Gastroesophageal sphincter (tissue), 4 donors: ENCODE measurements at places on chromosomes 7 and 10. TPM values are rescaled to one million over a fixed set of nuclear protein-coding genes. Genes with fewer than 3 reads are reported as not detected.

Gene EPO
- not detected for total RNA-seq

Gene GRK5
- total RNA-seq: 61.0 TPM

Gene EGR2
- 1.2 TPM for total RNA-seq

GRCh38 chr7:107981466-107981865 is 21.5 kb downstream of the LAMB1 start:
- ATAC-seq: no peak

DNA sequence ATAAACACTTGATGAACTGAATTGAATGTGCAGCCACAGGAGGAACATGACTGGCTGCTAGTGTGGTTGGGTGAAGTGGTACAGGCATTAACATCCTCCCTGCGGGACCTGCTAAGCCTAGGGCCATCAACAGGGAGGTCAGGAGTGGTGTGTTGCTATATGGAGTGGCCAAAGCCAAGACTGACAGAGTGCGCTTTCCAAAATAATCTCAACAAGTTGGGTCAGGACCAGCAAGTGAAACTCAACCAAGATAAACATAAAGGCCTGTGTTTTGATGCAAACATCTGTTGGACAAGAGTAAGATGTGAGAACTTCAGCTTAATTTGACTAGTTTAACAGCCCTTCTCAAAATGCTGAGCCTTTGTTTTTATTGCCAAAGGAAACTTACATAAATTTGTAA is 97.7 kb downstream of the WDFY4 start:
- ATAC-seq: no peak

DNA sequence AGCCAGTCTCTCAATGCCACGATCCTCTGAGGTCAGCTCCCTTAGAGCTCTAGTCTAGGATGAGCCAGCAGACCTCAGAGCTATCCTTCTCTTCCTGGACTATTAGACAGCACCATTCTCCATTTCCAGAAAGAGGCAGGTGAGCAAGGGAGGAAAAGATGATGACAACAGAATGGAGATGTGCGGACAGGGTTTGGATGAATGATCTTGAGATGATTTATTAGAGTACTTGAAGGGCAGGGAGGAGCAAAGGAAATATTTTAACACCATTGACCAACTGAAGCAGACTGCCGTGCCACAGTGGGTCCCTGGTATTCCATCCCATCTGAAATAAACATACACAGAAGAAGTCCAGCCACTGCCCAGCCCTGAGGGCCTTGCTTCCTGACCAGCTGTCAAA is 94.3 kb downstream of the CFAP58 start:
- ATAC-seq: no peak

DNA sequence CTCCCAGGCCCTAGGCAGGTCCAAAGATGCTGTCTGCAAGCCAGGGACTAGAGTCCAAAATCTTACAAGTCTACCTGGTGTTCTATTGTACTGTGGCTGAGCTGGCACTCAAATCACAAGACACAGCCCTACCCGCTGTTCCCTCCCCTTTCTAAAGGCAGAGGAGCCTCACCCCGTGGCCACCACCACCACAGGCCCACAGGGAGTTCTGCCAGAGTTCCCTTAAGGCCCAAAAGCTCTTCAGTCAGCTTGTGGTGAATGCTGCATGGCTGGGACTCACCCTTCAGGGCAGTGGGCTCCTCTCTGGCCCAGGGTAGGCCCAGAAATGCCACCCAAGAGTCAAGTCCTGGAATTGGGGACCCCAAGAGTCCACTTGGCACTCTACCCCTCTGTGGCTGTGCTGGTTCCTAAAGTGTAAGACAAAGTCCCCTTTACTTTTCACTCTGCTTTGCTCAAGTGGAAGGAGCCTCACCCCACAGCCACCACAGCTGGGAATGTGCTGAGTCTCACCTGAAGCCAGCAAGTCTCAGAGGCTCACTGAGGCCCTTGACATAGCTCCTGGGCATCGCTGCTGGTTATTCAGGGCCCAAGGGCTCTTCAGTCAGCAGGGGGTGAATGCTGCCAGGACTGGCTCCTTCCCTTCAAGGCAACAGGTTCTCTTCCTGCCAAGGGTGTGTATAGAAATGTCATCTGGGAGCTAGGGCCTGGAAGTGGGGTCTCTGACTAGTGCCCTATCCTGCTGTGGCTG is 48.8 kb upstream of the PSAP start:
- no peak for ATAC-seq

DNA sequence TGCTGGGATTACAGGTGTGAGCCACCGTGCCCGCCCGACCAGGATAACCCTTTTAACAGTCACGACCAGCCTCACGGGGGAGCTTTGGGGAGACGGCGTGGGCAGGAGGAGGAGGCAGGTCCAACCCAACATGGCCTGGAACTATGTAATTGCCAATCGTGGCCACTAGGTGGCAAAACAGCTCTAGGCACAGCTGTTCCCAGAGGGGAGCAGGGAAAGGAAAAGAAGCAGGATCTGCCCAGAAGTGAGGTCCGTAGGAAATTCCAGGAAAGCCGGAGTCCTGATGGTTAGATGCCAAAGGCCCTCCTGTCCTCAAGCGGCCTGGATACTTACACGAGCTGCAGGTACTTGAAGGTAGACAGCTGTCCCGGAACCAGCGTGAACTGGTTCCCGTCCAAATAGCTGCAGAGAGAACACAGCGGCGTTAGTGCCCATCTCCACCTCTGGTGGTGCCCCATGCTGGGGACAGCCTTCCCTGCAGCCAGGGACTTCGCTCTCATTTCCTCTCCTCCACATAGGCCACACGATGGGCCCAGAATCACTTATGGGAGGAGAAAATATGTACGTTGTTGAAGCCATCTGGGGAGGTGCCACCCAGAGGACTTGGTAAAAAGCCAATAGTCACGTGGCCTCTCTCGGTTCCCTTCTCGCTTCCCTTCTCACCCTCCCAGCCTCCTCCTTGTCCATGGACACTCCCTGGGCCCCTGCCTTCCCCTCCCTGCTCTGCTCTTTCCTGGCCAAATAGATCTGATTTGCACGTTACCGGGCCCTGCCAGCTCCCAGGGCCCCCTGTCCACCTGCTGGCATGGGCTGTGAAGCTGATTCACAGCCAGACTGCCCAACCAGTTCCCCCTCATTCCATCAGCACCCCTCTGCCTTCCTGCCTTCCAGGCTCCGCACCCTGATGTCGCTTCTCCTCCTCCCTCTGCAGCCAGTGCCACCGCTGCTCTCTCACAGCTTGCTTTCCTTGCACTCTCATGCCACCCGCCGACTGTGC is 148.1 kb downstream of the SLIT1 start:
- peak; percentile 89 for ATAC-seq

DNA sequence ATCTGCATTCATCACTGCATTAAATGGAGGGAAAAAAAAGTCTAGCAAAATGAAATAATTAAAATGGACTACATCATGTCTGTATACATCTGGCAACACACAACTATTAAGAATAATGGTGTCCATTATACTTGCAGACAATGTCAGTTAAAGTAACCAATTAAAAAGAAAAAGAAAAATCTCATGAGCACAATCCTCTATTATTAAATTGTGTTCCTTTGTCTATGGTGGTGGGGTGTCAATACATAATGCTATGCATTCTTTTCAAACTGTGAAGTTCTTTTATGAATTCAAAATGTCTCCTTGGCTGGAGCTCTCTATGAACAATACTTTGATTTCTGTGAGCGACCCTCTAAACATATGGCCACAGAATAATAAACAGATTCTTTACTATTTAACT is 63.5 kb downstream of the NRP1 start:
- ATAC-seq: no peak

DNA sequence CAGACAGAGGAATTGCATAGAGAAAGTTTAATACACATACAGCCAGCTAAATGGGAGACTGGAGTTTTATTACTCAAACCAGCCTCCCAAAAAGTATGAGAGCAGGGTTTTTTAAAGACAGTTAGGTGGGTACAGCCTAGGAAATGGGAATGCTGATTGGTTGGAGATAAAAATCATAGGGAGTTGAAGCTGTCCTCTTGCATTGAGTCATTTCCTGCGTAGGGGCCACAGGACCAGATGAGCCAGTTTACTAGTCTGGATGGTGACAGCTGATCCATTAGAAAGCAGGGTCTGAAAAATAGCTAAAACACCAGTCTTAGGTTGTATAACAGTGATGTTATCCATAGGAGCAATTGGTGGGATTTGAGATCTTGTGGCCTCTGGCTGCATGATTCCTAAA is 76.1 kb upstream of the POM121L12 start:
- no peak for ATAC-seq

GRCh38 chr10:78471723-78472550 is 438.3 kb downstream of the RPS24 start:
- peak; percentile 31 for ATAC-seq

DNA sequence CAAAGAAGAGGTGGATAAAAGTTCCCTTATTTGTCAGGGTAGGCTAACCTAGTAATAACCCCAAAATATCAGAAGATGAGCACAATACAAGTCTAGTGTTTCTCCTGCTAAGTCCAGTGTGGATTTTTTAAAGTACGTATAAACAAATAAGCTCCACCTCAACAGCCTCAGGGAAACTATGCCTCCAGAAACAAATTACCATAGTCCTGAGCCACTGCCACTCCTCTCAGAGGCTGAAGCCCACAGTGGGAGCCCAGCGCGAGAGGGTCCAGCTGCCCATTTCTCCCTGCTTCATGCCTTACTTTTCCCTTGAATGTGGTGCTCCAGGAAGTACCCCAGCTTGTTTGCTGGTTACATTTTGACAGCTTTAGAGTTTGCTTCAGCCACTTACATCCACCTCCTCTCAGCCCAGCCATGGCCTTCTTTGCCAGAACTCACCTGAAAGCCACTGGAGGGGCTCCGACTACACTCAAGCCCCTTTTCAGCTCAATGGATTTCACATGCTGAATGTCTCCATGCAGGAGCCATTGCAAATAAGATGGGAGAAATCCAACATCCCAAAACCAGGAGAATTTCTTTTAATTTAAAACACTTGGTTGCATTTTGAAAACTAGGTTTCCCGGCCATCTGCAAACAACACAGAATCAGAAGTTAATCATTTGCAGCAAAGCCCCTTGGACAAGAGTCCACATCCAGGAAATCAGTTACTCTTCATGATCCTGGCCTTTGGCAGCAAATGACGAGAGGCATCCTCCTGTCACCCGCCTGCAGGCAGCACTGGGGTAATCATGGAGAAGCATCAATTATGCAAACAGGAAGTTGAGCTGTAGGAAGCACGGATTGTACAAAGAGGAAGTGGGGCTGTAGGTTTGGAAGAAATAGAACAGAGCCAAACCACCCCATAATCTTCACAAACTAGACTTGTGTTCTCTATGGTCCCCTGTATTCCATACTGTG is 138.1 kb downstream of the HERPUD2 start:
- ATAC-seq: no peak

DNA sequence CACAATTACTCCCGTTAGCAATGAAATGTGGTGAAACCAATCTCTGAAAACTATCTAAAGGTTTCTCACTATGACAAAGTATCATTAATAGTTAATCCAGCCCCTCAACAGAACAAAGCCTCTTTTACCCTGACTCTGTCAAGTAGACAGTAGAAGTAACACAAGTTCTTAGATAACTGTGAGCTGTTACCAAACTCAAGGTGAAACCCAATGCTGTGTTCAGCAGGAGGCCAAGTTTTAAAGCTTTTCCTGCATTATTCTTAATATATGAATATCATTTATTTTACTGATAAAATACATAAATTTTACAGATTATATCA is 109.1 kb downstream of the SRPK2 start:
- no peak for ATAC-seq

DNA sequence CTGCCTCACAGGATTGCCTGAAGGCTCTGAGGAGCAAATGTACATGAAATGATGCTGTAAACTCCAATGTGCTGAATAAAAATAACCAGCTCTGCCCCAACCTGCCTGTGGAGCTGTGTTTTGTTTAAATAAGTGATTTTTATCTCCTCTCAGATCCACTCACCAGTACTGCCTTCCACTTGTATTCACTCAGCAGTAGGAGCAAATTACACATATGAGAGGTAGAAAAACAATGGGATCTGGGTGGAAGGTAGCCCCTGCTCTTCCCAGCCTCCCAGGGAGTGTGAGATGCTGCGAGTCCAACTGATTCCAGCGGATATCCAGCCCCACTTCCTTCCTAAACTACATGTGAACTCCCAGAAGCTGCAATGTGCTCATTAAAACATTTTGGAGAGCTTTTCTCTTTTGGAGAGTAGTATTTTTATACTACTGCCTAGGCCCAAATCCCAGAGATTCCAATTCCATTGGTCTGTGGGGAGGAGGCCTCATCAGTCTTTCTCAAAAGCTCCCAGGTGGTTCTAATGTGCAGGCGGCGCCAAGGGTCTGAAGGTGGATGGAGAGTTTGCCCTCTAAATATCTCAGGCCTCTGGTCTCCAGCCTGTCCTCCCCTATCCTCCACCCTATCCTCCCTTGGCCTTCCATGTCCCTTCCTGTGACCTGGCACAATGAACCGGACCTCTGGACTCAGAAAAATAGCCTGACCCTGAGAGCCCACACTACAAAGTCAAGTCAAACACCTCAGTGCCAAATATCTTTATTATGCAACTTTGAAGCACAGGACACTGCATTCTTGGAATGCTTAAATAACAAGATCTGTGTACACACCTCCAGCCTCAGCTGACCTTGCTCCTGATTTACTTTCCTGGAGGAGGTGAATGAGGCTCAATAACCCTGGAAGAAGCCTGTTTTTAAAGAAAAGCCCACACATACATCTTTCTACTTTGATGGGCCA is 46.2 kb downstream of the CPVL start:
- peak; percentile 56 for ATAC-seq
